ENCODE measurements at places on chromosomes 3 and 15.

- DNase-seq: no peak
Measured at GRCh38 chr3:67459796-67460195, 194.6 kb downstream of the SUCLG2 start.

DNA sequence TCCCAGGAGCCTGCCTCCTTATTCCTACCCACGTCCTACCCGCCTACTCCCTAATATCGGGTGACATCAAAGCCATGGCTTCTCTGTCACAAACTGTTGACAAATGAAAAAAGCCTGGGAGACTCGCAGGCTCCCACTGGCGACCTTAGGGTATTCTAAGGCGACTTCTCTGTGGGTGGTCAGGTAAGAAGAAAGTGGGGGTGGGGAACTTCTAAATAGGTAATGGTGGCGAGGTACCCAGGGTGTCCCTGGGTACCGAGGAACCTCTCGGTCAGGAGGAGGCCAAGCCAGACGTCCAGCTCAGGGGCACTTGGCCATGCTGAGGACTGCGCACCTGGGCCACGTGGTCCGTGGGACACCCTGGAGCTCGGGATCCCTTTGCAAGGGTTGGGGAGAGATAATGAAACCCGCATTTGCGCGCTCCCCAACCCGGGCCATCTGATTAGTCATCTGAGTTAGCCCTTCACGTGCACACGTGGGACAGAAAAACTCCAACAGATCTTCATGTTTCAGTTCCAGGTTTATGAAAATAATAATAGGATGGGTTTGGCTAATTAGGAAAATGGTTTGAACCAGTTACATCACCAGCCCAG, 78.2 kb downstream of the NR2F2 start:
- DNase-seq: no peak

DNA sequence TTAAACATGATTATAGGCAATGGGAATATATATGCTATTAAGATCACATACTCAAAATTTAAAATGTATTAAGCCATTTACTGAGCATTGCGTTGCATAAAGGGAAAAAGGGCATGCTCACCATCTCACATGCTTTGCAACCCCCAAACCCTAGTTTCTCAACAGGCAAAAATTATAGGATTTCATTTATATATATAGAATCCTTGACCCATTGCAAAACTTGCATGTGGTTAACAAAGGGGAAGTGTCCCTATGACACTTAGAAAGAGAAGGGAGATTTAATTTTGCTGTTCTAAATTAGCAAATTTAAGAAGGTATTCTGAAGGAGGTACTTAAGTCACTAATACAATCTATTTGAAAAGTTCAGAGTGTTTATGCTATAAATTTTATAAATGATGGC, 837.8 kb downstream of the DIPK2A start:
- no peak for DNase-seq

DNA sequence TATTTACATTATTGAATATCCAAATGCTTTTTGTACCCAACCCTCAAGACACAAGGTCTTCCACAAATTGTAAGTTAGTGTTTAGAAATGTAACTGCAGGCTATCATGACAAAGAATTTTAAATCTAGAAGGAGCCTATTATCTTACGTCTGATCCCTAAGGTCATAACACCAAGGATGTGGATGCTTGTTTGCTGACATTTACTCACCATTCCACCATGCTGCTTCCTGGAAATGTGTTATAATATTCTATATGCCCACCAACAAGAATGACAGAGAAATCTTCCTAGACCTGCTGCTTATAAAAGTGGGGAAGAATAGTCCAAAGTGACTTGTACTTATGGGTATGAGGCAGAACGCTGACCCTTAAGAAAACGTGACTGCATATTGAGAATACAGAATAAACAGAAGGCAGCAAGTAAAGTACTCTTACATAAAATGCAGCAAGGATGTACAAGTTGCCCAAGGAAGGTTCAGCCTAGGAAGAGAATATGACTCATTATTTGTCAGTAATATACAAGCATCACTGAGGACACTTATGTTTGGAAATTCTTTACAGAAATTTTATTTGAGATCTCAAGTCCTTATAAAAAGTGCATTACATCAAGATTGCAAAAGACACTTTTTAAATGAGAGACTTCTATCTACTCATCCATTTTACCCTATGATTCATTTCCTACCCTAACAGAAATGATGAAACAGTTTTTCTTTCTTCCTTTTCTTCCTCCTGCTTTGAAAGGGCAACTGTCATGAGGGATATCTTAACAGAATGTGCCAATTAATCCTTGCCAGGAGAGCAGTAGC, 59.6 kb downstream of the ESYT3 start:
- no peak for DNase-seq

GRCh38 chr15:29740692-29741311, 81.5 kb downstream of the TJP1 start:
- no peak for DNase-seq

DNA sequence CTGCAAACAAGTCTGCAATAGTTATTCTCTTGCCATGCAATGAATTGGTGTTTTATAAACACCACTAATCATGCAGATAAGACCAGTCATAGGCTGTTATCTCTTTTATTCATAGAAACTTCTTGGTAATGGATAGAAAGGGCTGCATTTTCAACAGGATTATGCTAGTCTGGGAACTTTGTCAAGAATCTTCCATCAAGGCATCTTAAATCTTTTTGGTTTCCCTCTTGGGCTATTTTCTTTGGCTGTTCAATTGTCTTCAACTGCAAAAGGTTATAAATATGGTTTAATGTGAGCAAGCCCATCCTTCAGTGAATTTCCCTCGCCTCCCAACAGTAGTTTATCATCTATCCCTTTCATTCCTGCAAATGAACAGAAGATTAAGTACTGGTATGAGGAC, 59.0 kb upstream of the MINAR1 start:
- no peak for DNase-seq

- DNase-seq: no peak
Measured at GRCh38 chr3:139937674-139938279, 2.8 kb downstream of the CLSTN2 start.

DNA sequence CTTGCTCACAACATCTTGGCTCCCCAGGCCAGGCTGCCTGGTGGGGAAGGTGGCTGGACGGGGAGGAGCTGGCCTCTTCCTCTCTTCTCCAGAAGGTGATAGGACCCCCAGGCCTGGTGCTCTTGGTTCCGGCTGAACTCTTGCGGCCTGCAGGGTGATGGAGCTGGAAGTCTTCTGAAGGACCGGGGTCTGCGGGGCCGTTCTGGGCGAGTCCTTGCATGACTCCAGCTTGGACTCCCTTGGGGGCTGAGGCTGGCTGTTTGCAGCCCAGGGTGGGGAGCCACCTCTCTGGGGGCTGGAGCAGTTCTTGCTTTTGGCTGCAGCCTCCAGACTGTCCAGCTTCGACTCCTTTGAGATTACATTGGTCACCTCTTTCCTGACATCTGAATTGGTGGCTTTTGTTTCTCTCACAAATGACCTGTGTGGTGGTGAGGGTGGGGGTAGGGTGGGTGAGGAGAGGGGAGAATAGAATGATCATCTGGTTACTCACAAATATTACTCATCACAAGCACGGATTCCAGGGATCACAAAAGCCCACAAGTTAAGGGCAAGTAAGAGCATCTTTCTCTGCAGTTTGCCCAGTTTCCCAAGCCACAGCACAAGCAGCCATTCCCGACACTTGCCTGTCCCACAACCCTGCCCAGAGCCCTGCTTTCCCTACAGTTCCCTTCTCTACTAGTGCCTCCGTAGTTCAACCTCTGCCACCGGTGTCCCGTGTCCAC, 149.1 kb upstream of the HACD2 start:
- DNase-seq: no peak

GRCh38 chr3:45892161-45892560, 5.8 kb downstream of the CCR9 start:
- DNase-seq: no peak

GRCh38 chr3:159887911-159888310, 100.7 kb upstream of the IL12A start:
- DNase-seq: no peak

- DNase-seq: no peak
Measured at GRCh38 chr15:98628216-98628615, 20.1 kb upstream of the IGF1R start.

GRCh38 chr3:47420511-47421484, 40.0 kb downstream of the PTPN23 start:
- DNase-seq: peak; percentile 89

DNA sequence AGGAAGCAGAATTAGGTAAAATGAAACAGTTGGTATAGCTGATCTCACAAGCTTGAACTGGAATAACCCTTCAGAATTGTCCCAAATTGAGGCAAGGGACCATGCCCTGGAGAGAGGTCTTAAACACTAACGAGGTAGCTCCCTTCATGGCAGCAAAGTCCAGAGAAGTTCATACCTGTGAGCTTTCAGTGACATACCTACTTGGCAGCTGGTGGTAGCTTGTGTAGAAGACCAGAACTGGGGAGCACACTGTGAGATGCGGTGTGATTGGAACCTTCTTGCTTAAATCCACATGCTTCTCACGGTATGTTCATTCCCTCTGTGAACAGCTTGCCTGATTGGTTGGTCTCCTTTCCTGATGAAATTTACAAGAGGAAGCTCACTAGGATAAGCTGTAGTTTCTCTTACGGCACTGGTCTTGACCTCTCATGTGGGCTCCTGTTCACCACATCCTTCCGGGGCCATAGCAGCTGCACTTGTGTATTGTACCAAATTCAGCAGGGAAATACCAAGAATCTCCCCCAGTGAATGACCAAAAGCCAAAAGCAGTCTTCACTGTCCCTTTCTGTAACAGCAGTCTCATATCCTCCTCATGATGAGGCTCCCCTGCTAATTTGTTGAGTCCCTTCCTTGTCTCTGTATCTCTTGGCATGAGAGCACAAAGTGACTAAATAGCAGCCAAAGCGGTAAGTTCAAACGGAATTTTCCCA, 483.7 kb upstream of the FRG2C start:
- no peak for DNase-seq

DNA sequence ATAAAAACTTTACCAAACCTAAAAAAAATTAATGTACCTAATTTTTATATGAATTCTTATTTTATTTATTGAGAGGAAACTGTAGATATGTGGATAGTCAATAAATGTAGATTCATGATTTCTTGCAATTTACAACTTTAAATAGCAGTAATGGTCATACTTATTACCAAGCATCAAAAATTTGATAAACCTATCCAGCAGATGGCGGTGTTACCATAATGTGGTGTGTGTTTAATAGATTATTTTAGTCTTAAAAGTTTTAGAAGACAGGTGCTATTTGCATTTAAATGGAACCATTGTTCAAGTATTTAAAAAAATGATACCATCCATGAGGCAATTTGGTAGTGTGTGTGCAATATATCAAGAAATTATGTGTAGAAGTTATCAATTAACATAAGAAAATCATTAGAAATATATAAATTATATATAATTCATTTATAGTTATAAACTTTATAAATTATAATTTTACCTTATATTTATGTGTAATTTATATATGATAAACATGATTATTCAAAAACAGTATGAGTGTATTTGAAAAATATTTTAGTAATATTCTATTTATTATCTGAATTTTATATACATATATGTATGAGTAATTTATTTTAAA, 176.0 kb upstream of the BCHE start:
- DNase-seq: no peak

DNA sequence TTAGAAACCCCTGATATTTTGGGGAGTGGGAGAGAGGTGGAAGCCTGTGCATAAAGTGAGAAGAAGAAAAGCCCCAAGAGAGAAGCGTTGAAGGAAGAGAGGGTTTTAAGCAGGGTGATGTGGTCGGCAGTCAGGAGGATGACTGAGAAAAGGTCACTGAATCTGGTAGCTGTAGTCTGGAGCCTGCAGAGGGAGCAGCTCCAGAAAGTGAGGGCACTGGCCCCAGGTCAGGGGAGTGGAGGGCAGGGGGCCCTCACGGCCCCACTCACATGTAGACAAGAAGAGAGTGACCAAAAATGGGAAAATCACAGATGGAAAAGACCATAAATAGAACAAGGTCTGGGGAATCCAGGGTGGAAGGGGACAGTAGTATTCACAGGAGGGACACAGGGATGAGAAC, 105.5 kb downstream of the RYK start:
- no peak for DNase-seq

- DNase-seq: no peak
Measured at GRCh38 chr15:64619880-64620839, 155.2 kb downstream of the RBPMS2 start.

DNA sequence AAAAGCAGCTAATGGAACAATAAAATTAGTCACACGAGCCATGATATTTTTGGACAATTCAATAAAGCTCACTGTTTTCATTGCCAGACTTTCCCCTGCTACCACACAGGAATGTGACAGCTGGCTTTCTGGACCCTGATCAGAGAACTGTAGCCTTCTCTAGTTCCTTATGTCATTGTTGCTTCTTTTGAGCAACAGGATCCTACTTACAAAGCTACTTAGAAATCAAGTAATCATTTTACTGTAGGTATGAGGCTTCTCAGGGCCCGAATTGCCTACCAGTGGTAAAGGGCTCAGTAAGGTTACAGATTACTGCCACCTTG, 94.3 kb upstream of the AADACL2 start:
- no peak for DNase-seq

- no peak for DNase-seq
Measured at GRCh38 chr3:116824208-116824607, 114.6 kb downstream of the TUSC7 start.

DNA sequence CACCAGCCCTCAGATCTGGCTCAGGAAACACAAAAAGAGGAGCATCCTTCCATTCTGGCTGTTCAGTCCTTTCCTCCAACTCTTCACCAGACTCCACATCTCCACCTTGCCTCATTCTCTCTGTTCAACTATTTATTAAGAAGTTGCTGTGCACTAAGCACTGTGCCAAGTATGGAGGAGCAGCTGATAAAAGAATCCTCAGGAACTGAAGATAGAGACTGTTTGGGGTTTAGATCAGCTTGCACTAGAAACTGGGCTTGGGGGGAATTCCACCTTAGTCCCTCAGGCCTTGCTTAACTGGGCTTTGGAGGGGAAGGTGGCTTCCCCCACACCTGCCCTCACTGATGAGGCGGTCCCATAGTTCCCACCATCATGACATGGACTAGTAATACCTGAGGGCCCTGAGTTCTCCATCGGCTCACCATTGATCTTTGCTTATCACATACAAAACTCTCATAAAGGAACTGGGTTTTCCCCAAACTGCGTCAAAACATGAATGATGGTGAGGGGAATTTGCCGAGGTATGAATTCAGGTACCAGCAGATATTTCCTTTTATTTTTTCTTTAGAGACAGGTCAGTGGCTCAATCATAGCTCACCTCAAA, 1.7 kb upstream of the CCR8 start:
- DNase-seq: peak; percentile 33

GRCh38 chr3:126553284-126554084, 5.2 kb downstream of the C3orf22 start:
- DNase-seq: no peak

DNA sequence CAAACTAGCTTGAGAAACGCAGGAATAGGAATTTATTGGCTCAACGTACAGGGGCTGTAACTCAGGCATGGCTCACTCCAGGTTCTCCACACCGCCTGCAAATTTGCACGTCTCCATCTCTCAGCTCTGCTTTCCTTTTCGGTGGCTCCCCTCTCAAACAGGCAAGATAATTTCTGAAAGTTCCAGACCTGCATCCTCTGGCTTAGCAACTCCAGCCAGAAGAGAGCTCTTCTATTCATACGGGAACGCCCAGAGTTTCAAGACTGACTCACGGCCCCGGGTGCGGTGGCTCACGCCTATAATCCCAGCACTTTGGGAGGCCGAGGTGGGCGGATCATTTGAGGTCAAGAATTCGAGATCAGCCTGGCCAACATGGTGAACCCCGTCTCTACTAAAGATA, 139.7 kb upstream of the BNIP2 start:
- DNase-seq: no peak

- DNase-seq: no peak
Measured at GRCh38 chr3:75303741-75304140, 360.4 kb upstream of the FRG2C start.
